Activated CD8-positive, alpha-beta T cell treated with anti-CD3 and anti-CD28 coated beads, Interleukin-2, amount 10 ng/mL, durations not matched to agents 7 days and 5 days (primary cell): ENCODE measurements at places on chromosomes 3 and 15. TPM values are rescaled to one million over a fixed set of nuclear protein-coding genes. Genes with fewer than 3 reads are reported as not detected.

The HHLA2 gene
- 3.9 TPM for total RNA-seq

The PLS1 gene
- total RNA-seq = 2.3 TPM

The NRROS gene
- total RNA-seq = 37.5 TPM

The WDR93 gene
- total RNA-seq = not detected

The GOLGA6A gene
- total RNA-seq = not detected

The KCNMB3 gene
- total RNA-seq = 1.2 TPM
